Hindlimb muscle (tissue), 1 donor: ENCODE measurements at places on chromosomes 4 and X.

GRCh38 chr4:40507977-40508376 lies 121.7 kb downstream of the RBM47 start:
- DNase-seq = no peak

DNA sequence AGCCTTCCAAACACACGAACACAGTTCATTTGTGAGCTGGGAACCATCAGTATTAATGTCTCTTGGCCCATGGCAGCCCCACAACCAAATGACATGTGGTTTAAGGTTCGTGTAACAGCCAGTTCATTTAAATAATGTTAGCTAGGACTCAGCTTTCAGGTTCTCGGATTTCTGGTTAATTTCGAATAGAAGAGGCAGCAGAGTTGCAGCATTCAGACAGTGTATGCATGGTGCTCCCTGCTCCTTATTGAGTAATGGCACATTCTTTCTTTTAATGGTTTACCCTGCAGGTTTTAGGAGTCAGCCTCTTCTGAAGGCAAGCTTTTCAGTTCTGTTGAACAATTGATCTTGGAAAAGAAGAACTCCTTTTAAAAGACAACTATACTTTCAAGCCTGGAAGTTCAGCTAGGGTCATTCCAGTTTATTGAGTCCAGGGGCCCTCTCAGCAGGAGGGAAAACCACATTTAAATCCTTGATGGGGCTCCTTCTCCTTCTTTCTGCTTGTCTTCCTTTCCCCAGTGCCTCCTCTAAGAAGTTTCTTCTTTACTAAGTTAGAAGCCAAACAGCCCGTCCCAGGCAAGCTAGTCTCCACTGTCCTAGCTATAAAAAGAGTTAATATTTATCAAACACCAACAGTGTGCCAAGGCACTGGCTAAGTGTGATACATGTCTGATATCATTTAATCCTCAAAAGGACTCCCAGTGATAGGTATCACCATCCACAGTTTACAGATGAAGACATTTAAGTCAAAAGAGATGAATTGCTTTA lies 5.0 kb upstream of the RNF175 start:
- no peak for DNase-seq

DNA sequence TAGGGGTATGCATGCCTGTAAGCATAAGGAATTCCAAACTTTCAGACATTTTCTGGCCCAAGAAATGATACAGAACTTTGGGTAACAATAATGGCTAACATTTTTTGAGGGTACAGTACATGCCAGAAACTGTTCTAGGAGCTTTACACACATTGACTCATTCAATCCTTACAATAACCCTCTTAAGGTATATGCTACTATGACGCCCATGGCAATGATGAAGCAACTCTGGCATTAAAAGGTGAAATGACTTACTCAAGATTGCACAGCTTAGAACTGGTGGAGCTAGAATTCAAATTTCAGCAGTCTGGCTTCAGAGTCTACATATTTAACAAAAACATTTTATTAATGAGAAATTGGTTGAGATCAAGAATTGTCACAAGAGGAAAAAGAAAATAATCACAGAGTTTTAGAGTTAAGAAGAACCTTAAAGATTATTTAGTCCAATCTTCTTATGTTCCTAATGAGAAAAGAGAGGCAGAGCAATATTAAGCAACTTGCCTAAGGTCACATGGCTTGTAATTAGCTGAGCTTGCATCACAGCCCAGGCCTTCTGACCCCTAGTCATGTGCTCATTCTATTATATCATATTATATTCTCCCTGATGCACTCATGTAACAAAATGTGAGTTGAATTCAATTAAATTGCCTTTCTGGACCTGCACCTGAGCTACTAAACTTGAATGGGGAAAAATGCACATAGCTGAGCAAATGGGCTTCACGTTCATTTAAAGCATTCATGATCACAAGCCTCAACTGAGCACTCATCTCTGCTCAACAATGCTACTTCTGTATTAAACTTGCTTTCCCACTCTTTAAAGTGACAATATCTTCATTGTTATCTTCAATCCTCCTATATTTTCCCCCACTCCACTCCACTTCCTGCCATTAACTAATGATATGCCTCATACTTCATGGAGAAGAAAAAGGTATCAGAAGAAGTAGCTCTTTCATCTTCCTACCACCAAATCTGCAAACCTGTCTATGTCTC lies 73.2 kb downstream of the ENOX2 start:
- DNase-seq = no peak

- no peak for DNase-seq
Observed at GRCh38 chr4:154838155-154838554, 57.1 kb downstream of the RBM46 start.

- no peak for DNase-seq
Observed at GRCh38 chrX:45517090-45517973, 316.7 kb upstream of the DIPK2B start.

DNA sequence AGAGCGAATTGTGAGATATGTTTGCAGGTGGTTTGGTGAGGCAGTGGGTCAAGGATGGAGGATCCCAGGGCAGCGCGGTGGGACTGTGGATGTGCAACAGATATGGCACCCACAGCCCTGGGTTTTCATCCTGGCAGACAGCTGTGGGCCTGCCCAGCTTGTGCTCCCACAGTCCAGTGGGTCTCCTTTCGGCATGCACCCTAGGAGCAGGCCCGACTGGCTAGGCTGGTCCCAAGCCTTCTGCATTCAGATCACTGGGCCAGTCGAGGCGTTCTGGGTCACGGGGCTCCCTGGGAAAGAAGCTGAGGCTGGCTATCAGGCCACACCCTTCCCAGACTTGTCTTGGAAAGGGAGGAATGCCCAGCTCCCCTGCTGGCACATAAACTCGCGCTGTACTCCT lies 2289.6 kb downstream of the ARAP2 start:
- DNase-seq = no peak

DNA sequence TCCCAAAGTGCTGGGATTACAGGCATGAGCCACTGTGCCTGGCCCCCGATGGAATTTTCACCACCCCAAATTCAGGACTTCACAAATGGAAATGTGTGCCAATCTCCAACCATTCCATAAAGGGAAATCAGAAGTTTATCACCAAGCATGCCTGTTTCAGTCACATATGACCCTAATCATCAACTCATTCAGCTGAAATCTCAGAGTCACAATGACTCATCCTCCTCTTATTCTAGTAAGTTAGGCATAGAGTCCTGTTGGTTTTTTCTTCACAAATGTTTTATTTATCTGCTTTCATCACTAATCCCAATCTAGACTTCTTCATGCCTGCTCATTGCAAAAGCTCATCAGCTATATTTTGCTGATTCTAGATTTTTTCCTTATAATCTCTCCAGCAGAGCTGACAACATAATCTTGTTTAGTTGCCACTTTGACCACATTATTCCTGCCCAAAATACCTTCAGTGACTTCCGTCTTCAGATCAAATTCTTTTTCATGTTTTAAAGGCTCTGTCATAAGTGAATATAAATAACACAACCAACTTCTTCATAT lies 83.3 kb downstream of the SLC7A11 start:
- no peak for DNase-seq

DNA sequence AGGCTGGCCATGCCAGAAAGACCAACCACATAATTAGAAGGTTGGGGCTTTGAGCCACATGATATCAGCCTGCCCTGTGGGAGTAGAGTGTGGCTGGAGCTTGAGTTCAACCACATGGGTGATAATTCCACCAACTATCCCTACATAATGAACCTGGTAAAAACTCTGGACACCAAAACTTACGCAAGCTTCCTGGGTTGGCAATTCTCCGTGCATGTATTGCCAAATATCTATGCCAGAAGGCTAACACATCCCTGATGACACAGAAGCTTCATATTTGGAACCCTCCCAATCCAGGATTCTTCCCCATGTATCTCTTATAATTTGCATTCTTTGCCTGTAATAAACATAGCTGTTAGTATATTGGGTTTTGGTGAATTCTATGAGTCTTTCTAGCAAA lies 68.2 kb downstream of the FUNDC1 start:
- DNase-seq = no peak

GRCh38 chrX:130120321-130120731 lies 10.0 kb upstream of the ELF4 start:
- no peak for DNase-seq

- DNase-seq = no peak
Observed at GRCh38 chr4:184653650-184654049, 4.1 kb downstream of the PRIMPOL start.

DNA sequence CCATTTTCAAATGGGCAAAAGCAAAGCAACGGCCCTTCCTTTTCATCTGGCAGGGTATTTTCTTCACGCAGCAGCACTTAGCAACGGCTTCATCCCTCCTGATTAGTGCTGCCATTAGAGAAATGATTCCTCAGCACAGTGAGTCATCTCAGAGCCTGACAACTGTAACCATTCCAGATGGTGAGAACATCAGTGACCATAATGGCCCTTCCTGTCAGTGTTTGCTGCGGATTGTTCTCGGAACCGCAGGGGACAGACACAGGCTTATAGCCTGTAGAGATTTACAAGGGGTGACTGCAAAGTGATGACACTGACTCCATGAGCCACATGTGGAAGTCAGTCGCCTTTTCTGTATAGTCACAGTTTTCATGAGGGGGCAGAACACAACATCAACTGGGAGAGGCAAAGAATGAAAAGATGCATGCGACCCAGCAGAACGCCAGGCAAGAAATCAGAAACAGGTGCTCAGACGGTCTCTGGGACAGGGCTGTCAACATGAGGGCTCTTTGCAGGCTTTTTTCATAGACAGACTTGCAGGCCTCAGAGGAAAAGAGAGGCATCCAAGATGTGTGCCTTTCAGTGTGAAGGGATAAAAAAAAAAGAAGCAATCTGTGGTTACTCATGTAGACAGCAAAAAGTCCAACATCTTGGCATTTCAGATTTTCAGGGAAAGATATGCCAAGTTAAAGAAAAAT lies 69.9 kb upstream of the FBXW7 start:
- DNase-seq = peak; percentile 42
